ENCODE measurements at places on chromosomes 13 and 19. TPM values are rescaled to one million over a fixed set of nuclear protein-coding genes. Genes with fewer than 3 reads are reported as not detected.

The SLC25A42 gene
- total RNA-seq = 6.2 TPM

The NLRP11 gene
- under 0.01 TPM for total RNA-seq

The SBK2 gene
- total RNA-seq = not detected

The LIM2 gene
- not detected for total RNA-seq

The C13orf42 gene
- total RNA-seq = not detected

The PEX11G gene
- 6.2 TPM for total RNA-seq

The SERP2 gene
- 10.4 TPM for total RNA-seq

The SGCG gene
- 0.19 TPM for total RNA-seq

The CEACAM8 gene
- total RNA-seq = not detected

The OR2Z1 gene
- total RNA-seq = not detected

The CNFN gene
- total RNA-seq = not detected

The EXOC3L2 gene
- 0.28 TPM for total RNA-seq

The TMEM255B gene
- total RNA-seq = 1.1 TPM

The PCDH17 gene
- 9.4 TPM for total RNA-seq

The PRX gene
- total RNA-seq = 0.58 TPM

The UBE2L5 gene
- under 0.01 TPM for total RNA-seq

The POU2F2 gene
- 0.56 TPM for total RNA-seq

The OPA3 gene
- total RNA-seq = 4.2 TPM

The STOML3 gene
- not detected for total RNA-seq

The AMER2 gene
- not detected for total RNA-seq

The VRK3 gene
- 22.6 TPM for total RNA-seq

The TSHZ3 gene
- total RNA-seq = 7.1 TPM

The SPACA4 gene
- not detected for total RNA-seq

The SMARCA4 gene
- total RNA-seq = 75.9 TPM

The CYP4F8 gene
- total RNA-seq = not detected

The SH2D3A gene
- under 0.01 TPM for total RNA-seq

The TEX101 gene
- total RNA-seq = not detected

The PEAK3 gene
- not detected for total RNA-seq

The ZGLP1 gene
- total RNA-seq = 1.1 TPM

The ZNF77 gene
- total RNA-seq = 2.3 TPM

The CYP4F2 gene
- not detected for total RNA-seq

The LGALS7B gene
- not detected for total RNA-seq

The KLK15 gene
- total RNA-seq = not detected

The CLDND2 gene
- not detected for total RNA-seq

The FGF22 gene
- not detected for total RNA-seq
